ENCODE measurements at places on chromosomes 5 and 9.

GRCh38 chr5:173480896-173481295, 135.6 kb downstream of the BOD1 start:
- no peak for DNase-seq

DNA sequence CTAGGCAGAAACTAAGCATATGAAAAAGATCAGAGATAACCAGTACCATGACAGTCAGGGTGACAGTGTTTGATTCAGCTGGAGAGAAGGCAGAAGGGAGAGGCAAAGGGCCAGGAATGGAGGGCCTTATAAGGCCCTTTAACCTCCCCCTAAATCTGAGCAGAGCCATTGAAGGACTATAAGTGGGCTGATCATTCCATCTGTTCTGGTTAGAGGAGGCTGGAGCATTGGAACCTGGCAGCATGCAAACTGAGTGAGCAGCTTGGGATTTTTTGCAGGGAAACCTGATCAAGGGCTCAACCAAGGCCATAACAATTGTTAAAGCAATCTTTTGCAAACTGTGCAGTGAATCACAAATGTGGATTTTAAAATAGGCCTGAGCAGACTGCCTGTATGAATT, 174.5 kb upstream of the DAP start:
- DNase-seq = no peak

DNA sequence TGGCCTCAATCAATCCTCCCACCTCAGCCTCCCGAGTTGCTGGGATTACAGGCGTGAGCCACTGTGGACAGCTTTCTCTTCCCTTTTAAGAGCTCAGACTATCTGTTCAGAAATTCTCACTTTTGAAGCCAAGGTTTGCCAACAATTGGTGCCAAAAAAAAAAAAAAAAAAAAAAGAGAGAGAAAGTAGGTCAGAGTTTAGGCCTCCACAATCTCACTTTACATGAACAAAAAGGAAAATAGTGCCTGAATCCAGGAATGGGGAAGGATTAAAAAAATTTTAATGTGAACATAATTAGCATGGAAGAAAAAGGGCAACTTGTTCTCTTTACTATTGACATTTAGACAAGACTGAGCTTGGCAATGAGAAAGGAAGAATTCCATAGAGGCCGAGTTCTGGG, 94.1 kb downstream of the NSG2 start:
- DNase-seq = no peak

GRCh38 chr5:86918246-86918645, 300.5 kb downstream of the COX7C start:
- no peak for DNase-seq

- no peak for DNase-seq
Measured at GRCh38 chr9:21320465-21320864, 14.7 kb downstream of the KLHL9 start.

DNA sequence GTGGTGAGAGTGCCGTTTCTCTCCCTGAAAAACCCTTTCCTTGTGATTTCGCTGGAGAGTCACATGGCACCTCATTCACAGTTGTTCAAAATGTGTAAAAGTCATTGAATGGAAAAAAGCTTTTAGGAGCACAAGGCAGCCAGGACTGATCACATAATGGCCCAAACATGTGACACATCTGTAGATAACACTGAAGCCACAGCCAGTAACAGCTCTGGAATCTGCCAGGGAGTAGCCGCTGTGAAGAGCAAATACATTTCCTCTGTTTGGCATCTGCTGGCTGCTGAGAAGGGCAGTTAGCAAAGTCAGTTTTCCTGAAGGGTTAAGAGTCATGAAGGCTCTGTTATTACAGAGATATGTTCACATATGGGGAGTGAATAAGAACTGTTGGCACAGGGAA, 271.8 kb downstream of the NNT start:
- DNase-seq = no peak

DNA sequence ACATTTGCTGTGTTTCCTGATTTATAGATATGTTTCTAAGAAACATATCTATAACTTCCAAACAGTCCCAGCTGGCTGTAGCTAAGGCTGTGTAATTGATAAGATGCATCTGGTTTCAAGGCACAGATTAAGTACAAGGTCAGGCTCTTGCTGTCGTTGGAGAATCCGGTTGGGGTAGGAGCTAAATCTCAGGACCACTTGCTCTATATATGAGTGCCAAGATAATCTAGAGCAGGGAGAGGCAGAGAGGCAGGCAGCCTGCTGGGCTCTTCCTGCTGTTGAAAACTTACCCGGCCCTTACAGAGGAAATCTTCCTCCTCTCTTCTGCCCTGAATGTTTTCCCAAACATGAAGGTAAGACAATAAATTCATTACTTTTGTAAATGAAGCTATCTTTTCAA, at the start of gene C7:
C7 (plus strand) TSS at position 234 of the 400 bp plus-strand sequence; CDS start at position 348, 114 bp downstream.
- DNase-seq = no peak

DNA sequence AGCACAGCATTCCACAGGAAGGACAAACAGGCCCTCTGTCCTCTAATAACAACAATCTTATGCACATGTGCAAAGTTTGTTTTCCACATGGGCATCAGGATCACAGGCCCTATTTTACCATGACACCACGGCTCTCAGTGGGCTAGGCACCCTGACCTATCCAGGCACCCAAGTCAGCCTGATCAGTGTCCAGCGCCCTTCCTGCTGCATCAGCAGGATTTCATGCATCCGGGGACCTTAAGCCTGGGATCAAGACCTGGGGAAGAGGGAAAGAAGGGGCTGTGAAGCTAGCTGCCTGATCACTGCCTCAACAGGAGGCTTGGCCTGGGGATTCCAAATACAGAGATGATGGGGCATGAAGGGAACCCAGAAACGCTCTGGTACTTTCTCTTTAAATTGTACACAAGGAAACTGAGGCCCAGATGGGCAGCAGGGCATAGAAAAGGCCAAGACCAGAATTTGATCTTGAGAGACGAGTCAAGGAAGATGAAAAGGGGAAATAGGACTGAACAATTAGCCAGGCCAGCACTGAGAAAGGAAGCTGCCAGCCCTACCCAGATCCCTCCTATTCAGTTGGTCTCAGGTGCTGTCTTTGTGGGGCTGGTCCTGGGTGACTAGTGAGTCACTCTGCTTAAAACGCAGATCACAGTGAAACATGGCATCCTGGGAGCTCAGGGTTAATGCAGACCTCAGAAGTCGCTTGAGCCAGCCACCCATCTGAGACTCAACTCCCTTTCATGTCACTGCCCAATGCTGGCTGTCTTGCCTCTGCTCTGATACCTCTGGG, 57.9 kb downstream of the SHB start:
- no peak for DNase-seq

DNA sequence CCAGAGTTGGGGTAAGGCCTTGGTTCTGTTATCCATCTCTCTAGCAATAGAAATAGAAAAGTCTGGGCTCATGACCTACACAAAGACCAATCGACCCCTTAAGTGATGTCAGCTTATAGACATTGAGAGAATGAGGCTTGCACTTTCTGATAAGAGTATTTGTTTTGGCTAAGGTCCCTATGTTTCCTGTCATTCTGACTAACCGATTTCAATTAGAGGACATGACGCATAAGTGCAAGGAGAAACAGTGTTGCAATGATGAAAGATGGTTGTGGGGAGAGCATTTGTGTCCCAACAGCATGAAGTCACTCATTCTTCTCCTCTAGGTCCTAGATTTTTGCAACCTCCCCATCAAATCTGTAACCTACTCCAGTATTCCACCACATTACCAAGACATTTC, 255.1 kb downstream of the MAT2B start:
- no peak for DNase-seq

GRCh38 chr9:2934883-2935282, 91.0 kb upstream of the PUM3 start:
- no peak for DNase-seq

GRCh38 chr9:133135146-133135745, 14.2 kb upstream of the RALGDS start:
- DNase-seq = no peak

- DNase-seq = no peak
Measured at GRCh38 chr5:171542525-171543140, 123.2 kb downstream of the FGF18 start.

Data from thymus (tissue), 14 donors.